Posterior vena cava (tissue), 2 donors: ENCODE measurements at places on chromosomes 13 and 19. TPM values are rescaled to one million over a fixed set of nuclear protein-coding genes. Genes with fewer than 3 reads are reported as not detected.

DNA sequence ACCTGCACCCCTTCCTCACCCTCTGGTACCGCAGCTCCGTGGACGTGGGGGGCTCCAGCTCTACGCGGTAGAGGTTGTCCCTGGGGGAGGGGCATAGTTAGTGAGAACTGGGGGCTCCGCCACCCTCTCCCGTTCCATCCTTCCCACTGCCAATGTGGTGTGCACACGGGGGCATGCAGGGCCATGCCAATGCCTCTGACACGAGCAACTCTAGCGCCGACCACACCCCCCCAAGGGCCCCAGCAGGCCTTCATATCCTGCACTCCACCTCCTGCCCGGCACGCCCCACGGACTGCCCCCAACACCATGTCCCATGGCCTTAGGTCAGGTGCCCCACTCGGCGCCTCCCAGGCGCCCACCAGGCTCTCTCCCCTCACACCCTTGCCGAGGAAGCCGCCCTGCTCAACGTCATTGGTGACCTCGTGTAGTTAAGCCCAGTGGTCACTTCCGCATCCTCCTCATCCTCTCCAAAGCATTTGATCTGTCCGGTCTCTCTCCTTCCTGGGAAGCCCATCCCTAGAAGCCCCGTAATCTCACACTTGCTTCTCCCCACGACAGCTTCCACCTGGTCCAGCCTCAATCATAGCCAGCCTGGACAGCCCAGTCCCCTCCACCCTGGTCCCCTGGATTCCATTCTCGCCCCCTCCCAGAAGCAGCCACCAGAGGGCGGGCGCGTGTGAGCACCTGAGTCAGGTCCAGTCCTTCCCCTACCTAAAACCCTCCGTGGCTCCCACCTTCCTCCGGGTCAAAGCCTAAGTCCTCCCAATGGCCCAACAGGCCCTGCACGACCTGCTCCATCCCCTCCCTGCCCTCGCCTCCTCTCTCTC, 2.1 kb downstream of the SEMA6B start:
- DNase-seq: no peak

The CEACAM20 gene
- total RNA-seq: not detected

DNA sequence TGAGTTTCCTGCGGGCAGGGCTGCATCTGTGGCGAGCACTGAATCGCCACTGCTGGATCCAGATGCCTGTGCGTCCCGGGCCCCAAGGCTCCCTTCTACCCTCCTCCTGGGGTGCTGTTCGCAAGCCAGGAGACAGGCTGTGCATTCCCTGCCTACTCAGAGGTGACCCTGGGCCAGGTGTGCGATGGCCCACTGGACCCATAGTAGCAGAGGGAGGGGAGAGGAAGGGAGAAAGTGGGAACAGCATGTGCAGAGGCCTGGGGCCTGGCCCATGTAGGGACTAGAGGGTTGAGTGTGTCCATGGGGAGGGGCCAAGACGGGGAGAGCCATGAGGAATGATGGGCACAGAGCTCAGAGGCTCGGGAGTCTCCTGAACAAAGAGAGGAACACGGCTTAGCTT, 27.3 kb downstream of the CARM1 start:
- no peak for DNase-seq

DNA sequence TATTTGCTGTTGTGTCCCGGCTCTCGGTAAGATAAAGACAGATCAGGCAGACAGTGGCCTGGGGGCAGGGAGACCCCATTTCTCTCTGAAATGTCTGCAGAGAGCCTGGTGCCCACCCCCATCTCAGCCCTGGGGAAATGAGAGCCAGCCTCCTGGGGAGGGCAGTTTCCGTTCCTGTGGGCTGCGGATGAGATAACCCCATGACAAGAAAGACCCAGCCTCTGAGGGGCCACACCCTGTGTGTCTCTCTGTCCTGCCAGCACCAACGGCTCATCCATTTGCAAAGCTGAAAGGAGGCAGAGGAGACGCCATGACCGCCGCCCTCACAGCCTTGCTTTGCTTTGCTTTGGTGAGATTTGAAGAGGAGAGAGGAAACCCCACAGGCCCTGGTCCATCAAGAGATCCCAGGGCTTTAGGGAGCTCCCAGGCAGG, 28.1 kb upstream of the KIR3DL3 start:
- DNase-seq: no peak

DNA sequence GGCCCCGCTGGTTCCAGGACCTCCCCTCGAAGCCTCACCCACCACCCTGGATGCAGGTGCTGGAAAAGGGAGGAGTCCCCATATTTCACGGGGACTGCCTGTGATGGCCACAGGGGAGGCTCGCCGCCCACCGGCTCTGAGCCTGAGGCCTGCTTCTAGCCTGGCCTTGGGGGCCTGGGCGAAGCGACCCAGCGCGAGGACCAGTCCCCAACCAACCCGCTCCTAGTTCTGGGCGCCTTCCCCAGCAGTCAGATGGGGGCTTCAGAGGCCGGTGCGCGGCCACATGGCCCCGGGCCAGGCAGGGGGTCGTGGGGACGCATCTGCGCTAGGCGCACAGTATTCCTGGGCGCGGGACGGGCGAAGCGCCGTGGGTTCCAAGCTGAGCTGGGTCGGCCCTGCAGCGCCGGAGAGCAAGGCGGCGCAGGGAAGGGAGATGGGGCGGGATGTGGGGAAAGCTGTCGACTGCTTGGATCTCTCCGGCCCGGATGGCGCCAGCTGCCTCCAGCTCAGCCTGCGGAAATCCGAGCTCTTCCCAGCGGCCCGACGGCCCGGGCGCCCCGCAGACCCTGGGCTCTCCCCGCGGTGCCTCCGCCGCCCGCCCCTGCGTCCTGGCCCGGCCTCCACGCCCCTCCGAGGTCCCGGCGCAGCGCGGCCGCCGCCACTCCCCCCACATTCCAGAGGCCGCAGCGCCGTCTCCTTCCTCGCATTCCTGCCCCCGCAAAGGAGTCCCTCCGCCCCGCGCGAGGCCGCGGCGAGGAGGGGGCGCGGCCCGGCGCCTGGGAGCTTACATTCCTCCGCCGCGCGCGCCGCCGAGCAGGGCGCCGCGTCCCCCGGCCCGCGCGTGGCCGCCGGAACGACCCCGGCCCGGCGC, at the start of gene WTIP:
WTIP (plus strand) TSS at position 788 of the 871 bp plus-strand sequence. CDS start 217 bp downstream, outside the sequence.
- peak; percentile 94 for DNase-seq

DNA sequence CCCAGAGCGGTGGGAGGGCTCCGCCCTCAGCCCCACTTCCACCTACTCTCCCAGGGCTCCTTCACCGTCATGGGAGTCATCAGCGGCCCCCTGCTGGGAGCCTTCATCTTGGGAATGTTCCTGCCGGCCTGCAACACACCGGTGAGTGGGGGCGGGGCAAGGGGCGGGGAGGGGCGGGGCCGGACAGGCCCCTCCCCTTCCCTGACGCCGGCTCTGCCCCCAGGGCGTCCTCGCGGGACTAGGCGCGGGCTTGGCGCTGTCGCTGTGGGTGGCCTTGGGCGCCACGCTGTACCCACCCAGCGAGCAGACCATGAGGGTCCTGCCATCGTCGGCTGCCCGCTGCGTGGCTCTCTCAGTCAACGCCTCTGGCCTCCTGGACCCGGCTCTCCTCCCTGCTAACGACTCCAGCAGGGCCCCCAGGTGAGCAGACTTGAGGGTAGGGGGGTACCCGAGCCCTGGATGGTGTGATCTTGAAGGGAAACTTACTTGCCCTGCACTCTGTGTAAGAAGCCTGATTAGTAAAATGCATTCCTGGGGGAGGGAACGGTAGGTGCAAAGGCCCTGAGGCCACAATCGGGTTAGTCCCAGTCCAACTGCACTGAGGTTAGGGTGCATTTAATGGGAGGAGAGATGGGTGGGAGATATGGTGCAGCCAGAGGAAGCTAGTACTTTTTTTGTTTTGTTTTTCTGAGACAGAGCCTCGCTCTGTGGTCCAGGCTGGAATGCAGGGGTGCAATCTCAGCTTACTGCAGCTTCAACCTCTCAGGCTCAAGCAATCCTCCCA, 12.1 kb downstream of the SLC5A5 start:
- no peak for DNase-seq

DNA sequence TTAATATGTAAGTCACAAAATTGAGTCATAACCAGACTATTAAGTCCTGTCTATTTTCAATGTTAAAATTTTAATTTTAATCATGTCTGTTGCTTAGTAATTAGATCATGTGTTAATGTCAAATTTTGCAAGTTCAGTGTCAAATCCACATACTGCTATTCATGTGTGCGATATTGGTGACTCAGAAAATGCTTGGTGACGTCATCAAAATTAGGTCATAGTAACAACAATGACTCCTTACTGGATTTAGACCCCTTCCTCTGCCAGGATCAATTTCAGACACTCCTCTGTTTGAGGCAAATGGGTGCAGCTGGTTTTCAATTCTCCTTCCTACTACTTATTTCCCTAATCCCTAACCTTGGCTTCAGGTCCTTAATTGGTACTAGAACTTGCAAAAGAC, 1394.3 kb upstream of the SLC10A2 start:
- DNase-seq: no peak

The SCN1B gene
- 30.8 TPM for total RNA-seq

The RFPL4A gene
- not detected for total RNA-seq

- peak; percentile 95 for DNase-seq
Observed at GRCh38 chr19:13849991-13850909, 26.7 kb upstream of the NANOS3 start.

GRCh38 chr19:10565028-10565566, 713 bp downstream of the KRI1 start:
- no peak for DNase-seq

The SIAH3 gene
- 0.05 TPM for total RNA-seq

DNA sequence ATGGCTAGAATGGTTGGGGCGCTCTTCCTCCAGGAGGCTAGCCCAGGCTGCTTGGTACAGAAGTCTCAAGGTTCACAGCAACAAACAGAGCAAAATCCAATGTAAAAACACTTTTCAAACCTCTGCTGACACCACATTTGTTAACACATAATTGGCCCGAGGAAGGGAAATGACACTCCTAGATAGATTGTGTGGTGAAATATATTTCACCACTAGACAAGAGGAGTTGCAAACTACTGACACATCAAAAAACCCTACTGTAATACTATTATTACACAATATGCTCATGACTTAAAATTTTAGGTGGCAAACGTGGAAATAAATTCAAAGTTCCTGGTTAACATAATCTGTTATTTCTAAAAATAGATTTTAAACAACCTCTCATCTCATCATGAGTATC, 643.6 kb downstream of the PCDH9 start:
- DNase-seq: no peak

DNA sequence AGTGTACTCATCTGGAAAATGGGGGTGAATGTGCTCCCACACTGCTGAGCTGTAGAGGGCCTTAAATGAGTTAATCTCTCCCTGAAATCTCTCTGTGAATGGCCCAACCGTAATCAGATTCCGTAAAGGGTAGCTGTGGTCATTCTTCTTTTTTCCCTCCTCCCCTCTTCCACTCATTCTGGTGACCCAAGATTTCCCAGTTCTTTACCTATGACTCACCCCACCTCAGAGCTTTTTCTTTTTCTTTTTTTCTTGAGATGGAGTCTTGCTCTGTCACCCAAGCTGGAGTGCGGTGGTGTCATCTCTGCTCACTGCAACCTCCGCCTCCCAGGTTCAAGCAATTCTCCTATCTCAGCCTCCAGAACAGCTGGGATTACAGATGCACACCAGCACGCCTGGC, 33.3 kb upstream of the MUC16 start:
- no peak for DNase-seq

- no peak for DNase-seq
Observed at GRCh38 chr19:57058871-57059270, 60.9 kb upstream of the USP29 start.

DNA sequence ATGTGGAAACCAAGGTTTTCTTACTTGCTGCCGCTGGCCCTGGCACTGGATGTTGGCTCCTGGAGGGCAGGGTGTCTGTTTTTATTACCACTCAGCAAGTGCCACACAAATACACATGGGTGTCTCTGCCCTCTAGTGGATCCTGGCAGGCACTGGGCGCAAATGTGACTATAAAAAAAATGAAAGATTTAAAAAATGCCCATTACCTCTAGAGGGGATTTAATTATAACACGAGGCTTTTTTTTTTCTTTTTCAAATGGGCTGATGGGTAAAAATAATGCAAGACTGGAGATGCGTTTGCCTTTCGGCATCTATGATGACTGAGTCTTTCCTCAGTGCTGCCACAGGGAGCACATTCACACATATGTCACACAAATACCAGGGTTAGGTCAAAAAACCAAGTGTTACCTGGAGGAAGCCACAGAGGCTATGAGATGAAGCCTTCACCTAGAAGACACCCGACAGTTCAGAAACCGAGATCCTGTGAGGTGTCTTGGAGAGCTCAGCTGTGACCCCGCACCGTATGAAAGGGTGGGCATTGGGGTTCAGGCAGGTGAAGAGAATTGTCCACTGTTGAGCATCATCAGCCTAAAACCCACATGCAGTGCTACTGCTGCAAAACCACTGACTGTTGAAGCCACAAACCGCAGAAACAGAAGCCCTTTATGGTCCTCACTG, 25.7 kb downstream of the CHAMP1 start:
- DNase-seq: no peak

DNA sequence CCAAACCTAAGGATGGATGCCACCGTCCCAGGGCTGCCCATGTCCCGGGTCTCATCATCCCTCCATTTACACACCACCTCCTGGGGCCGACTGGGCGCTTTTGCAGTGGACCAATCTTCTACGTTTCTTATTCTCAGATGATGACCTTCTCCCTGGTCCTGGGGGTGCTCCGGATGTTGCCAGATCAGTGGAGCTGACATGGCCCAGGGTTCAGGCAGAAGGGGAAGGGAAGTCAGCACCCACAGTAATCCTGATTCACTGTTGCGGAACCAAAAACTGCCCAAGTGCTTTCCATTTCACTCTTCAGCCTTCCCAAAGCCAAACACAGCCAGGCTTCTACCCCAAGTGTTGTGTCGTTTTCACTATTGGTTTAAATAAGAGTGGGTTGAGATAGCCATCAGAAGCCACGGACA, 29.8 kb downstream of the RAB20 start:
- DNase-seq: peak; percentile 81

- DNase-seq: no peak
Observed at GRCh38 chr19:7908078-7908699, 4.5 kb downstream of the MAP2K7 start.

- no peak for DNase-seq
Observed at GRCh38 chr13:100130930-100131511, 42.1 kb downstream of the PCCA start.

DNA sequence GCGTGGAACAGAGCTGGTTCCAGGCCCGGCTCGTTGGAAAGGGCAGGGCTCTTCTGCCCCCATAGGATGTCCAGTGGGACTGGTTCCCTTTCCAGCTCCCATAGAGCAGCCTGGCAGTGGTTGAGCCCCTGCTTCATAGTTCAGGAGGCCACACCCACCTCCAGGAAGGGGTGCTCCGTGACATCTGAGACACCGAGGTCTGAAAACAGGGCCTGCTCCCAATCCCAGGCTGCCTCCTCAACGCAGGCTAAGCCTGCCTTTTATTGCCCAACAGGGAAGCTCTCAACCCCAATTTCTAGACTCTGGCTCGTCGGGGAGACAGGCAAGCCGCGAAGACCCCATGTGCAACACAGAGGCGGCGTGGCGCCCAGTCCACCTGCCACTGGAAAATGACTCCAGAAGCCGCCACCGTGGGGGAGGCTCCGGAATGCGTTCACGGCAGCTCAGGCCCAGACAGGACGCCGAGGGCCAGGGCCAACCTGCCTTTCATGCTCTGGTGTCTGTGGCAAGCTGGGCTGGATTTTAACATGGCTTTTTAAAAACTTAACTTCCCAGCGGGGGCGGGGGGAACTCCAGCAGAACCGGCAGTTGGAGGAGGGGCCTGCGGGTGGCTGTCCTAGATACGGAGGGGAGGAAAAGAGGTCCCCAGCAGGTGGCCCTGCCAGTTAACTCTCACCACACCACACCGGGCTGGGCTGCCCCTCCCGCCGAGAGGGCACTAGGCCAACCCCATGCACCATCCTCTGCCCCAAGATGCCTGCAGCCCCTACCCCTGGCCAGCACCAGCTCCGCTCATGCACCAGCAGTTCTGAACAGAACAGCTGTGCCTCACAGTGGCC, 17.9 kb upstream of the TINCR start:
- DNase-seq: peak; percentile 83

The KLF1 gene
- not detected for total RNA-seq

The TEX101 gene
- total RNA-seq: not detected

The PRKCG gene
- total RNA-seq: not detected
